ENCODE measurements at places on chromosomes 12 and 14. TPM values are rescaled to one million over a fixed set of nuclear protein-coding genes. Genes with fewer than 3 reads are reported as not detected.

Gene KRT77
- total RNA-seq, result 0.03 TPM

Gene NAV3
- 28.5 TPM for total RNA-seq

Gene PCED1B
- 4.8 TPM for total RNA-seq

Gene DAO
- not detected for total RNA-seq

Gene MIPOL1
- 9.3 TPM for total RNA-seq

Gene TRIM9
- total RNA-seq, result 0.07 TPM

Gene CDKN1B
- 15.6 TPM for total RNA-seq

Gene NDUFB1
- 209 TPM for total RNA-seq

Gene ASB2
- total RNA-seq, result not detected

Gene HOXC11
- total RNA-seq, result 6.3 TPM

Gene PPP1R36
- 0.99 TPM for total RNA-seq

Gene MAP1LC3B2
- 1.1 TPM for total RNA-seq

Gene SLC24A4
- total RNA-seq, result 0.03 TPM

Gene ANO4
- 16.6 TPM for total RNA-seq

Gene SLC8A3
- total RNA-seq, result 0.04 TPM

Gene NR1H4
- not detected for total RNA-seq

Gene ALDH6A1
- 5.7 TPM for total RNA-seq

Gene SRRM4
- total RNA-seq, result not detected

Gene PPP4R4
- 4.4 TPM for total RNA-seq

Gene CATSPERB
- total RNA-seq, result 0.18 TPM

Gene PLA2G1B
- not detected for total RNA-seq

Gene LTB4R2
- total RNA-seq, result 12.8 TPM

All from foreskin keratinocyte (primary cell).